Body of pancreas (tissue), 4 donors: ENCODE measurements at places on chromosomes 16 and 17. TPM values are rescaled to one million over a fixed set of nuclear protein-coding genes. Genes with fewer than 3 reads are reported as not detected.

The PDIA2 gene
- total RNA-seq, result 2,271 TPM

The CBX2 gene
- 1.6 TPM for total RNA-seq

The DOK4 gene
- 36.1 TPM for total RNA-seq

The PABPN1L gene
- total RNA-seq, result not detected

The OR1A1 gene
- not detected for total RNA-seq

The KRT34 gene
- not detected for total RNA-seq

The ADGRG3 gene
- total RNA-seq, result 2.0 TPM

The ITGAX gene
- 8.6 TPM for total RNA-seq

The VMP1 gene
- 174 TPM for total RNA-seq

The CD79B gene
- total RNA-seq, result not detected

The TBC1D3G gene
- total RNA-seq, result not detected

The GUCY2D gene
- total RNA-seq, result not detected

The HOXB2 gene
- 32.3 TPM for total RNA-seq

The KAT8 gene
- 66.4 TPM for total RNA-seq

The KRTAP4-5 gene
- not detected for total RNA-seq

The SHISA6 gene
- total RNA-seq, result 0.52 TPM

The ITGAE gene
- total RNA-seq, result 9.1 TPM

The KNOP1 gene
- 12.2 TPM for total RNA-seq

The FN3KRP gene
- total RNA-seq, result 8.0 TPM

The CCL1 gene
- not detected for total RNA-seq

The COTL1 gene
- 19.7 TPM for total RNA-seq

The PRCD gene
- total RNA-seq, result 0.52 TPM

The ATAD5 gene
- total RNA-seq, result 1.6 TPM

The CDH5 gene
- 10.4 TPM for total RNA-seq

The LRRC75A gene
- total RNA-seq, result 4.9 TPM

The SUPT6H gene
- total RNA-seq, result 26.5 TPM

The CRISPLD2 gene
- total RNA-seq, result 129 TPM

The KRT24 gene
- total RNA-seq, result not detected

The KRTAP17-1 gene
- not detected for total RNA-seq

The PRSS33 gene
- total RNA-seq, result not detected

The KRTAP4-9 gene
- total RNA-seq, result not detected

The EFNB3 gene
- 0.78 TPM for total RNA-seq

The DUSP14 gene
- 9.9 TPM for total RNA-seq

The C16orf74 gene
- total RNA-seq, result 1.0 TPM

The CD300E gene
- total RNA-seq, result not detected

The VASN gene
- 22.1 TPM for total RNA-seq

The PLD6 gene
- total RNA-seq, result 6.6 TPM

The FMNL1 gene
- total RNA-seq, result 5.2 TPM

The WNT9B gene
- total RNA-seq, result not detected

The CPNE7 gene
- total RNA-seq, result 2.1 TPM

The CSH2 gene
- not detected for total RNA-seq

The TP53TG3B gene
- total RNA-seq, result not detected

The TSPAN10 gene
- 1.0 TPM for total RNA-seq

The CD7 gene
- total RNA-seq, result not detected

The TMEM100 gene
- total RNA-seq, result 5.6 TPM

The SLC7A6 gene
- total RNA-seq, result 23.4 TPM

The PRAC1 gene
- total RNA-seq, result not detected

The CAVIN1 gene
- total RNA-seq, result 75.8 TPM

The RAB11FIP4 gene
- total RNA-seq, result 37.2 TPM

The IGFBP4 gene
- 315 TPM for total RNA-seq

The KCNG4 gene
- not detected for total RNA-seq

The PRDM7 gene
- total RNA-seq, result not detected

The HBZ gene
- total RNA-seq, result not detected

The CHD9 gene
- total RNA-seq, result 38.1 TPM
